Stimulated activated naive CD4-positive, alpha-beta T cell (primary cell): ENCODE measurements at places on chromosomes 13 and 19.

DNA sequence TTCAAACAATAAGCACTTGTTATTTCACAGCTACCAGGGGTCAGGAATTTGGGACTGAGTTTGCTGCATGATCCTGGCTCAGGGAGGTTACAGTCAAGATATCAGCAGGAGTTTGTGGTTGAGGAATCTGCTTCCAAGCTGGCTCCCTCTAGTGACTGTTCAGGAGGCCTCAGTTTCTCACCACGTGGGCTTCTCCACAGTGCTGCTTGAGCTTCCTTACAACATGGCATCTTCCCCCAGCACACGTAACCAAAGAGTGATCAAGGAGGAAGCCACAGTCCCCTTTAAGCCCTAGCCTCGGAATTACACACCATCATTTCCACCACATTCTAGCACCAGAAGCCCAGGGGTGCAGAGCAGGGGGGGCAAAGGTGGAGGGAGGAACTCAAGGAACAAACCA is 28.8 kb downstream of the CELF5 start:
- no peak for DNase-seq

- DNase-seq = no peak
Observed at GRCh38 chr19:53275480-53275879, 8.0 kb upstream of the VN1R4 start.

DNA sequence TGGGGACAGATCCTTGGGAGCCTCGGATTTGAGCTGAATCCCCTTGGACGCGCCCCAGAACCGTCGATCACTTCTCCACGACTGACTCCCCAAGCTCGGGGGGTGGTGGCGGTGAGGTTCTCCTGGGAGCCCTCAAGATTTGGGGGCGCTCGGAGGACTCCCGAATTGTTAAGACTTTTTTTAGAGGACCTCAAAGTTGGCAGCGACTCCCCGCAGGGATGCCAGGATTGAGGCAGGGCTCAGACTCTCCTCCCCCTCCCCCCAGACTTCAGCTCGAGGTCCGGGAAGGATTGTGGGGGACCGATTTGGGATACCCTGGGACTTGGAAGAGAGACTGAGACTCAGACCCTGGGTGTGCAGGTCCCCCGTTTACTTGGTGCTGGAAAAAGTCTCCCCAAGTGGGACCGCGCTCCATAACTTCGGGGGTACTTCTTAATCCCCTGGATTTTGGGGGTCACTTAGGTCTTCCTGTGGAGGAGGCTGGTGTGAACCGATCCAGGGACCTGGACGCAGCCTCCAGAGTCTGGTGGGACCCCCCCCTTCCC is 665 bp downstream of the VASP start:
- no peak for DNase-seq

DNA sequence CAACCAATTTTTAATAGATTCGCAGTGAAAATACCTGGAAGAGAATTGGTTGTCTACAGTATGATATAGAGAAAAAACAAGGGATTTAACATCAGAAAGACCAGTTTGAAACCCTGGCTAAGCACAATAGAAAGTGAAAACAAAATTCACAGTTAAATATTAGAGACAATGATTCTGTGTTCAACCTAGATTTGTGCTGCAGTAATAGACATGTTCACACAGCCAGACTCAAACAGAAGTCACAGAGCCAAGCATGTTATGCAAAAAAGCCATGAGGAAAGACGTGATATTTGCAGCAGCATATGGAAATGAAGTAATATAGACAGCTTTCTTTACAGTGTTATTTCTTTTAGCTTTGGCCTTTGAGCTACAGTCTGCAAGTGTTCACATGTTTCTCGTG is 48.1 kb downstream of the SCEL start:
- no peak for DNase-seq

DNA sequence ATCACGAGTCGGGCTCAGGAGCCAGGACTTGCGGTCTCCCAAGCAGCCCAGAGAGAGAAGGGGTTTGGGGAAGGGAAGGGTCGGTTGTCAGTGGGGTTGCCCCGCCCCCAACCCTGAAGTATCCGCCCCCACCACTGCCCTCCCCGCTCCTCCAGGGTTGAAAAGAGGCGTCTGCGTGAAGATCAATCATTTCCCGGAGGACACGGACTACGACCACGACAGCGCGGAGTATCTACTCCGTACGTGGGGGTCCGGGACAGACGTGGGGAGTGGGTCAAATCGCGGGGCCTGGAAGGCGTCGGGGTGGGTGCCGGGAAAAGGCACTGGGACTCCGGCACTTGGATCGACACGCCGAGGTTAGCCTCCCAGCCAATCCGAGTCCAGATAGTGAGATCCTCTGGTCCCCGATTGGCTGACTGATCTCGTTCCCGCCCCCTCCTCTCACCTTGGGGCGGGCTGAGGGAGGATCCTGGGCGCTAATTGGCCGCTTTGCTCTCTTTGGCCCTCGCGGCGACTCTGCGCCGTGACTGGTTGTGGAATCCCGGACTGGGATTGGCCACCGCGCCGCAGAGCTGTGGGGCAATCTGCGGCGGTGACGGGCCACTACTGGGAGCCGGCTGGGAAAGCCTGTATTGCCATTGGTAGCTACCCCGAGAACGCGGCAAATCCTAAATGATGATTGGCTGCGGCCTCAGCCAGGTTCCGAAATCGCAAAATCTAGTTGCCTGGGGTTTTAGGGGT is 13.3 kb upstream of the CACNG6 start:
- peak; percentile 18 for DNase-seq

DNA sequence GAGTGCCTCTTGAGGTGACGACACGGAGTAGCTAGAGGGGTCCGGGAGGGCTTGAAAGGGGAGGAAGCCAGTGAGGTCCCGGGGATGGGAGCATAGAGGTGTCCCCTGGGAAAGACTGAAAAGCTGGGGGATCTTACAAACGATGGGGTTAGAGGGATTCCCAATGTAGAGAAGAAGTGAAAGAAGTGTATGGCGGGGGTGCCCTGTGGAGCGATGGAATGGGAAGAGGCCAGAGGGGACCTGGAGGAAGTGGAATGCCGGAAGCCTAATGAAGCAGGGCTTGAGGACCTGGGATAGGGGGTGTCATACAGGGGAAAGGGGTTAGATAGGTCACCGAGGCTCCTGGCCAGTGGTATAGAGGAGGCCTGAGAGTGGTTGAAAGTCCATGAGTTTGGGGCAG is 580 bp downstream of the AP2A1 start:
- no peak for DNase-seq

DNA sequence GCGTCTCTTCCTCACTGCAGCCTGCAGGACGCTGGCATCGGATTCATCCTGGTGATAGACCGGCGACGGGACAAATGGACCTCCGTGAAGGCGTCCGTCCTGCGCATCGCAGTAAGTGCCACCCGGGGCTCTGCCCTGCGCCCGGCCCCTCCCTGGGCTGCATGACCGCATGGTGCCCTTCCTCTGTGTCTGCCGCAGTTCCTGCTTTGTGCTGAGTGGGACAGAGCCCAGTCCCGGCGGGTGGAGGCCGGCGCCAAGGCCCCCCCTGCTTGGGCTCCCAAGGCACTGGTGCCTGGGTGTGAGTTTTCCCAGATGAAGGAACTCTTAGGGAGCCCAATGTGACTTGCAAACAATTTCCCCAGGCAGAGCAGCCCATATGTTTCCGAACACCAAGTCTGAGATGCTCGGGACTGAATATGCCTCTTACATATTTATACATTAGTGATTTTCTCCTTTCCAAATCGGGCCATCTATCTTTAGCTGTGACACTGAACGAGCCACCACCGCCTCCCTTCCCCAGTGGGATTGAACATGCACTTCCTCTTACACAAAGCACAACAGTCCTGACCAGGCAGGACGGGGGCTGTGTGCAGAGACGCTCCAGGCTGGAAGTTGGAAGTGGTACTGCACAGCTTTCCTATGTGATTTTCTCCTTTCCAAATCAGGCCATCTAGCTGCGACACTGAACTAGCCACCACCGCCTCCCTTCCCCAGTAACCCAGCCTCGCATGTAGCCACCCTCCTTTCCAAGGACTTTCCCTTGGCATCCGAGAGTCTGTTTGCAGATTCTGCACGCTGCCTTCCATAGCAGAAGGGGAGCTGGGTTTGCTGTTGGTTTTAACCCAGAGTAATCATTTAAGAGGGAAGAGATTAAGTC is 60.1 kb upstream of the F7 start:
- no peak for DNase-seq

- no peak for DNase-seq
Observed at GRCh38 chr13:50678464-50679162, 164.9 kb downstream of the DLEU7 start.

GRCh38 chr19:38729653-38730469 is 14.4 kb downstream of the CAPN12 start:
- DNase-seq = peak; percentile 75

GRCh38 chr13:110850840-110851239 is 64.0 kb downstream of the ANKRD10 start:
- no peak for DNase-seq

GRCh38 chr19:50803633-50804419 is 13.6 kb downstream of the ACP4 start:
- no peak for DNase-seq

GRCh38 chr13:39521701-39522100 is 81.3 kb downstream of the LHFPL6 start:
- DNase-seq = no peak

GRCh38 chr19:44807652-44808462 is 1.0 kb upstream of the BCAM start:
- DNase-seq = no peak

- DNase-seq = no peak
Observed at GRCh38 chr19:35713904-35714495, 3.8 kb upstream of the KMT2B start.

GRCh38 chr19:51595190-51596175 is 24.4 kb downstream of the ZNF175 start:
- no peak for DNase-seq

GRCh38 chr13:40096357-40096901 is 441.0 kb downstream of the COG6 start:
- peak; percentile 28 for DNase-seq

- no peak for DNase-seq
Observed at GRCh38 chr13:74158028-74158427, 23.8 kb upstream of the KLF12 start.

GRCh38 chr19:32809254-32809653 is 60.3 kb downstream of the SLC7A9 start:
- DNase-seq = no peak

GRCh38 chr13:99969919-99970650 is 1.5 kb downstream of the ZIC5 start:
- DNase-seq = no peak

DNA sequence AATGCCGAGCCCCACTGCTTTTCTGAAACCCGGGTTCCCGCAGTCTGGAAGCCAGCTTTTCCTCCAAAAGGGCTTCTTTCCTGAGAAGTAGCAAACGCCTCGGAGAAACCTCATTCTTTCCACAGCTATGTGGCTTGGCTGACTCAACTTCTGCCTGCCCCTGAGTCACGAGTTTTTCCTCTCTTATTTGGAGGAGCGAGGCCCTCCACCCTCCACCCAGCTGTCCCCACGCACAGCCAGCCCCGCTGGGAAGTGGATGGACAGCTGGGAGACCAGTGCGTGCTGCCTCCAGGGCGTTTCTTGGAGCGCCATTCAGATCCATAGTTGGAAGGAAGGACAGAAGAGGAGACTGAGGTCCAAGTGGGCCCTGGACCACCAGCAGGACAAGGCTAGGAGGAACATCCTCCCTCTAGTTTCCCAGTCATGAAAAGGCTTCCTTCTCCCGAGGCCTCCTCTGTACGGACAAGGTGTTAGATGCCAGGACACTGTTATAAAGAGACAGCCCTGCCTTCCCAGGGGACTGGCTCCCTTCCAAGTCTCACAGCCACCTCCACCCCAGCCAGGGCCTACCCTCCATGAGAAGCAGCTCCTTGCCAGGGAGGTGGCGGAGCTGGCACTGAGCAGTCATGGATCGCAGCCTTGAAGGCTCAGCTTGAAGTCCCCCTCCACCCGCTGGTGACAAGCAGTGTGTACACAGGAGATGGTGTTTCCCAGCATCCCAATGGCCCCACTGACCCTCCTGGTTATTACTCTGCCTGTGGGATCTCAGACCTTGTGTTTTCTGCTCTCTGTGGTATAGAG is 2.5 kb upstream of the PLEKHF1 start:
- no peak for DNase-seq

GRCh38 chr13:93959796-93960533 is 519.5 kb downstream of the DCT start:
- DNase-seq = no peak

GRCh38 chr19:37127999-37128820 is 44.3 kb downstream of the ZNF585A start:
- no peak for DNase-seq

- no peak for DNase-seq
Observed at GRCh38 chr13:35475212-35475959, 1.1 kb downstream of the MAB21L1 start.

DNA sequence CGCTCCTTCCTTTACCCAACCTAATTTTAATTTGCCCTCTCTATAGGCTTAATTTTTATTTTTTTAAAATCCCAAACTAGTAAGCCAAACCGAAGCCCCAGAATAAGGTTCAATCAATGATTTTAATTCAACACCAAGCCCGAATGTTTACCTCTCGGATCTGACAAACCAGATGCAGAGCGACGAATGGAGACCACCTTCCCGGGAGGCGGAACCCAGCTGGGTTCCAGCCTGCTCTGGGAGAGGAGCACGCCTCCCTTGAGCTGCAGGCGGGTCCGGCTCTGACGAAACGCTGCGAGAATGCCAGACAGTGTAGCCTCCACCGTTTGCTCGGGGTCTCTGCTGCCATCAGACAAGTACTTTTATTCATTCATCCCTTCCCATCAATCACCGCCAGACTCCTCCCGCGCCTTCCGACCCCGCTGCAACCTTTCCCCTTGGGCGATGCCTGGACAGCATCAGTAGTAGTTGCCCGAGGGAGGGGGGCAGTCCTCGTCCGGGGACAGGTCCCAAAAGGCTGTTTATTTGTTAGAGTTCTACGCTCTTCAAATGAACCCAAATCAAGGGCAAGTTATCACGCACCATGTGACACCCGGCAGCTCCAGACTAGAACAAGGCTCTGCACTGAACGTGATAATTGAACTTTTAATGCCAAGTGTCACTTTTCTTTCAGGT is 752 bp upstream of the EDNRB start:
- no peak for DNase-seq

- DNase-seq = no peak
Observed at GRCh38 chr13:46079770-46080169, 25.1 kb downstream of the CPB2 start.
